HT-29 (cell line): ENCODE measurements at places on chromosomes 6 and 20.

GRCh38 chr6:19609972-19610641 lies 227.1 kb upstream of the ID4 start:
- no peak for DNase-seq

DNA sequence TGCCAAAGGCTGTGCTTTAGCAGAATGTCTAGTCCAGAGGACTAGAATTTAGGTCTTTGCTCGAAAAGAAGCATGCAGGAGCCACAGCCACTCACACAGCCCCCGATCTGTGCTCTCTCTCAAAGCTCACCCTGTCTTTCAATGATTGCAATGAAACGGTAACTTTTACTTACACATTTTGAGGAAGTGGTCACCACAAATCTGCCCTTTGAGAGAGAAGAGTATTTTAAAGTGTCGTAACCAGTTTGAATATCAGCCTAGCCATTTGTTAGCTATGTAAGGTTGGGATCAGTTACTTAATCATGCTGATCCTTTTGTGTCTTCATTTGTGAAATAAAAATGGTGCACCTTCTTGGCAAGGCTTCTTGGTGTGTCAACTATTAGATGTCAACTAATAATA lies 209.0 kb downstream of the TFAP2A start:
- DNase-seq = no peak

GRCh38 chr20:45947110-45947866 lies 12.8 kb downstream of the PCIF1 start:
- DNase-seq = no peak

- no peak for DNase-seq
Observed at GRCh38 chr6:87660226-87660911, 41.7 kb downstream of the AKIRIN2 start.

GRCh38 chr6:48859562-48860123 lies 603.4 kb downstream of the MMUT start:
- no peak for DNase-seq

DNA sequence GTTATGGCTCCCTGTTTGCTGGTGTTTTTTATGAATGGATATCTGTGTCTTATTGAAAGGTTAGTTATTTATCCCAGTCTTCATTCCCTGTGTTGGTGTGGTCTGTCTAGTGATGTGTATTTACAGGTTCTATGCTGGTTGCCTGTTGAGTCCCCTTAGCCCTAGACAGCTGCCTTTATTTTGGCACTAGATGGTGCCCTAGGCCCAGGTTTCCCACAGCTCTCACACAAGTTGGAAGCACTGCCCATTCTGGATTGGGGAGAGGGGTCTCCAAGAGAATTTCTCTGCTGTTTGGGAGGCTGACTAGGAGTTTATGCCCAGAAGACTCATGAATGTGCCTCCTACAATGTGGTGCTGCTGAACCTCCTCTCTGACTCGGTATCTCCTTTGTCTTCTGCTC lies 12.4 kb downstream of the GRM1 start:
- DNase-seq = peak; percentile 35

DNA sequence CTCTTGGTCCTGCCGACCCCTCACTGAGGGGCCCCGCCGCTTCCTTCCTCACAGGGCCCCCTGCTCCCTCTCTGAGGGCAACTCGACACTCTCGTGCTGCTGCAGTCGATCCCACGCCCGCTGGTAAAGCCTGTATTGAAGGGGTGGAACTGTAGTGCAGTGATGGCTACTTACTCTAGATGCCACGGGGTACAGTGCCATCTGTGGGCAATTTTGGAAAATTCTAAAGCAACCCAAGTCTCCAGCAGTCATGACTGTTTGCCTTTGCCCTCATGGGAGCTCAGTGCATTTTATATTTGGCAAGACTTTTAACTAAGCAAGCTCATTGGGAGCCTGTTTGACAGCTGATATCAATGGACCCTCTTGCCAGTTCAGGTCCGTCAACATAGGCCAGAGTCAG lies 6.5 kb upstream of the C6orf136 start:
- no peak for DNase-seq

DNA sequence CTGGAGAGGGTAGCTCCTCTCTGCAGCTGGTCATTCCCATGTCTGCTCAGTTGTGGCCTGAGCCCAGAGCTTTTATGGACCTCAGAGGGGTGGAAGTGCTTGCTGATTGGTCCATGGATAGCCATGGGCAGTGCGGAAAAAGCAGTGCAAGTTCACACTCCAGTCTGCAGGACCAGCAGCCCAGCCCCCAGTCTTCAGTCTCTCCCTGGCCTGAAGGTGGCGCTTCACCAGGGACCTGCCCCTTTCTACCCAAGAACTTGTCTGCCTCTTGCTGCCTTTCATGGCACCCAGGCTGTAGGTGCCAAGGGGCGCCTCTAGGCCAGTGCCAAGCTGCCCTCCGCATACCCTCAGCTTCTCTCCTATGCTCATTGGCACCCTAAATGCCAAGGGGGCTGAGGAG lies 91.0 kb downstream of the TBXT start:
- no peak for DNase-seq
